T-cell (primary cell): ENCODE measurements at places on chromosomes 12 and 14.

- no peak for DNase-seq
Observed at GRCh38 chr14:94867946-94868771, 98.2 kb upstream of the GSC start.

- peak; percentile 49 for DNase-seq
Observed at GRCh38 chr14:76924371-76925096, 98.3 kb downstream of the LRRC74A start.

DNA sequence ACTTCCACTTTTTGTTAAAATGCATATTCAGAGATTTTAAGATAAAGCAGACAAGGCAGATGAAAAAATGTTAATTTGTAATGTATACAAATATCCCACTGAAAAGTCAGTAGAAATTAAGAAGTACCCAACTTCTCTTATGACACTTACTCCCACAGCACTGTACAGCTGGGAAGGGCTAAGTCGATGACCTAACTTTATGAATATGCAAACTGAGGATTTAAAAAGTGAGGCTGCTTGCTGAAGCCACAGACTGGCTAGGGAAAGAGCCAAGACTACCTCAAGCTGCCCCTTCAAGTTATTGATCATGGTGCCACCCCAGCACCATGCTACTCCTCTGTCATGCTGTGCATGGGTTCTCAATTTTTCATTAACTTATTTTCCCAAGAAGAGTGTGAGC is 17.0 kb downstream of the PPM1H start:
- DNase-seq: no peak

DNA sequence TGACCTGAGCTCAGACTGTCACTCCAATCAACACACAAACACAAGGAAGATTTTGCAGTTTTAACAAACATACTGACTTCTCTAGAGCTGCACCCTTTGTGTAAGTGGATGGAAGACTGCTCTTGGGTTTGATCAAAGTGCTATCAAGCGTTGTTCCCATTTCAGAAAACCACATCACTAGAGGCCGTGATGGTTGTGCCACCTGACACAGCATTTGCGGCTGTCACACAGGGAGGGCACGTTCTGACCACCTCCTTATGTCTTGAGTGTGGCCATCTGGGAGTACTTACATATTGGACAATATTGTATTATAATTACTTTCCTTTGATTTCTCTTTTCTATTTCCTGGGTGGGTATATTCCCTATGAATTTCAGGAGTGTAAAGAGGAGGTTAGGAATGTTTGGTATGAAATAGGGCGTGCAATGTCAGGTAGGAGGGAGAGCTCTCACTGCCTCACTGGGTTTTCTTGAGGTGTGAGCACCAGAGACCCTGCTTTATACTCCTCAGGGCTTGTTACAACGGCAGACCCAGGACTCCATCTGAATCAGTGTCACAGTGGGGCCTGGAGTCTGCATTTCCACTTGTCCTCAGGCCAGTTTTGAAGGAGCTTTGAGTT is 74.3 kb downstream of the SYNE3 start:
- DNase-seq: no peak

DNA sequence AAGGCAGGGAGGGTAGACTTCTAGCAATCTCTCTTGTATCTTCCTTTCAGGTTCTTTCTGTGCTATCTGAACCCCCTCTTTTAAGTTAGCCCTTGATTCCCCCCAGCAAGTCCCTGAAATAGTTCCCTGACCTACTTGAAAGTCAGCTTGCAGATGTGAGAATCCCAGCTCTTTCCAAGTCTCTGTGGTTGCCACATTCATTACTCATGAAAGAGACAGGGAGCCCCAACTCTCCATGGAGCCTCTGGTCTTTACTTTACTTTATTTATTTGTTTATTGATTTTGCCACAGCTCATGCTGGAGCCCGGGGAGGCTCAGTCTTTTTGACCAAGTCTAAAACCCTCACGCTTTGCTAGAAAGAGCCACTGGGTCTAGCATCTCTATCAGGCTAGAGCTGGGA is 193.6 kb upstream of the FAR2 start:
- no peak for DNase-seq

GRCh38 chr12:76346798-76347420 is 1.3 kb downstream of the BBS10 start:
- no peak for DNase-seq
